ENCODE measurements at places on chromosomes 7 and 10.

GRCh38 chr7:15688911-15689310 lies 2.4 kb upstream of the MEOX2 start:
- no peak for DNase-seq

GRCh38 chr7:9283246-9283645 lies 849.8 kb downstream of the NXPH1 start:
- DNase-seq = no peak

GRCh38 chr10:100803908-100804307 lies 58.5 kb downstream of the PAX2 start:
- DNase-seq = no peak

DNA sequence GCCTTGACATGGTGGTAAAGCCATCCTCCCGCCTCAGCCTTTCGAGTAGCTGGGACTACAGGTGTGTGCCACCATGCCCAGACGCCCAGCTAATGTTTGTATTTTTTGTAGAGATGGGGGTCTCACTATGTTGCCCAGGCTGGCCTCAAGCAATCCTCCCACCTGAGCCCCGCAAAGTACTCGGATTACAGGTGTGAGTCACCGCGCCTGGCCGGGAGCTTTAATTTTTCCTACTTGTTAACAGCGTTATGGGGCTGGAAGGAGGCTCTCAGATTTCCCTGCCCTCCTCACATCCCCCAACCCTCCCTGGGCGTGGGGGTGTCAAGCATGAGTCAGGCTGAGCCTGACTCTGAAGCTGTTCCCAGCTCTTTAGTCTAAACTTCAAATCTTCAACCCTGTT lies 8.3 kb downstream of the ALKBH4 start:
- no peak for DNase-seq

- DNase-seq = no peak
Observed at GRCh38 chr7:115435178-115435577, 513.3 kb downstream of the MDFIC start.

All from right lobe of liver (tissue), 6 donors.